Esophagus squamous epithelium (tissue), 5 donors: ENCODE measurements at places on chromosomes 12 and 14. TPM values are rescaled to one million over a fixed set of nuclear protein-coding genes. Genes with fewer than 3 reads are reported as not detected.

DNA sequence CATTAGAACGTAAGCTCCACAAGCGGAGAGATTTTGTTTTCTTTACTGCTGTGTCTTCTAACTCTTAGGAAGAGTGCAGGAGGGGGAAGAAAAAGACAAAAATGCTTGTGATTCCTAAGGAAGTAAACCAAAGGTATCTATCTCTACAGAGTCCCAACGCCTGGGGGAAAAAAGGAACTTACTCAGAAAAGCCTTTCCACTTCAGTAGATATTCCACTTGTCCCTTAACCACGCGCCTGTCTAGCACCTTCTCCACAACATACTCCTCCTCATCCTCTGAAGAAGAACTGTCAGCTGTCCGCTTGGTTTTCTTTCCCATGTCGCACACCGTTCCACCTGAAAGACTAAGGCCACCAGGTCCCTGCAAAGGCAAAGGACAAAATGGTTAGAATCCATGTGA lies 22.6 kb downstream of the CBX5 start:
- H3K4me1 ChIP-seq: peaks cover 5% of the 10 kb centered on the region
- H3K4me3 ChIP-seq: no peak overlapping the region
- H3K36me3 ChIP-seq: peaks cover 4% of the 10 kb centered on the region
- DNase-seq: no peak

DNA sequence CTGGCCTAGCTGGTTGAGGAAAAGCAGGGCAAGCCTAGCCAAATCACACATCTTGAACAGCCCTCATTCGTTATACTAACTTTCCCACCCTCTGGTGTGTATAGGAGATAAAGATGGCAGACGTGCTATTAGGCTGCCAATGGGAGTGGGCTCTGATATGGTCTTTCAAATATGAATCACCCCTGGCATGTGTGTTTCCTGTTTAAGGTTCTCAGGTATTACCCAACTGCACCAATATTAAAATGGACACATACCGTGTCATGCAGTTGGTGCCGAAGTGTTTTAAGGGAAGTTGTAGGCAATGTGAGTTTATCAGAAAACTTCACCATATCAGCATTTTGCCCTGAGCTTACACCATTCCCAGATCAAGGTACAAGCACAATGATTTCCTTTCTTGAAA lies 33.4 kb downstream of the CHST11 start:
- H3K27me3 ChIP-seq: no peaks in the 10 kb centered on the region
- peaks cover 6% of the 10 kb centered on the region for H3K4me1 ChIP-seq
- no peak overlapping the region for H3K4me3 ChIP-seq
- no peaks in the 10 kb centered on the region for H3K36me3 ChIP-seq
- H3K27ac ChIP-seq: no peak overlapping the region
- no peak for DNase-seq

GRCh38 chr12:22477166-22477893 lies 67.0 kb downstream of the C2CD5 start:
- H3K4me1 ChIP-seq: no peaks in the 10 kb centered on the region
- H3K27me3 ChIP-seq: no peaks in the 10 kb centered on the region
- peaks cover 9% of the 10 kb centered on the region for H3K36me3 ChIP-seq
- DNase-seq: no peak
- no peak overlapping the region for H3K27ac ChIP-seq

DNA sequence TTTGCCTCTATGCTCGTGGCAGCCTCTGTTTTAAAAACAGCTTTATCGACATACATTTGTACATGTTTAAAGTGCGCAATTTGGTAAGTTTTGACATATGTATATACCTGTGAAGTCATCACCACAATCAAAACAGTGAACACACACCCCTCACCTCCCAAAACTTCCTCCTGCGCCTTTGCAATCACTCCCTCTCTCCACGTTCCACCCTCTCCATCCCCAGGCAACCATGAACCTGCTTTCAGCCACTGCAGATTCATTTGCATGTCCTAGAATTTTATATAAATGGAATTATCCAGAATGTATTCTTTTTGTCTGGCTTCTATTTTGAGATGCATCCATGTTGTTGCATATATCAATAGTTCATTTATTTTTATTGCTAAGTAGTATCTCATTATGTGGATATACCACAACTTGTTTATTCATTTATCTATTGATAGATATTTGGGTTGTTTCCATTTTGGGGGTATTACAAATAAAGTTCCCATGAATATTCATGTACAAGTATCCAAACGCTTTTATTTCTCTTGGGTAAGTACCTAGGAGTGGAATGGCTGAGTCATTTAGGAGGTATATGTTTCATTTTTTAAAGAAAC lies 15.5 kb upstream of the CHGA start:
- no peak for DNase-seq
- H3K27ac ChIP-seq: no peak overlapping the region
- no peaks in the 10 kb centered on the region for H3K27me3 ChIP-seq
- no peaks in the 10 kb centered on the region for H3K36me3 ChIP-seq
- H3K4me3 ChIP-seq: no peak overlapping the region

GRCh38 chr14:61147831-61148549 lies 133.1 kb downstream of the TMEM30B start:
- H3K27me3 ChIP-seq: no peaks in the 10 kb centered on the region
- no peak overlapping the region for H3K4me3 ChIP-seq
- no peaks in the 10 kb centered on the region for H3K4me1 ChIP-seq
- no peak for DNase-seq
- peak overlapping the region; percentile 17 for H3K27ac ChIP-seq

SLC22A17 gene
- 9.2 TPM for total RNA-seq

- H3K27me3 ChIP-seq: no peaks in the 10 kb centered on the region
- no peak for DNase-seq
- H3K4me1 ChIP-seq: no peaks in the 10 kb centered on the region
- H3K27ac ChIP-seq: no peak overlapping the region
- H3K4me3 ChIP-seq: no peak overlapping the region
Observed at GRCh38 chr12:91144053-91144452, 32.8 kb upstream of the LUM start.

DNA sequence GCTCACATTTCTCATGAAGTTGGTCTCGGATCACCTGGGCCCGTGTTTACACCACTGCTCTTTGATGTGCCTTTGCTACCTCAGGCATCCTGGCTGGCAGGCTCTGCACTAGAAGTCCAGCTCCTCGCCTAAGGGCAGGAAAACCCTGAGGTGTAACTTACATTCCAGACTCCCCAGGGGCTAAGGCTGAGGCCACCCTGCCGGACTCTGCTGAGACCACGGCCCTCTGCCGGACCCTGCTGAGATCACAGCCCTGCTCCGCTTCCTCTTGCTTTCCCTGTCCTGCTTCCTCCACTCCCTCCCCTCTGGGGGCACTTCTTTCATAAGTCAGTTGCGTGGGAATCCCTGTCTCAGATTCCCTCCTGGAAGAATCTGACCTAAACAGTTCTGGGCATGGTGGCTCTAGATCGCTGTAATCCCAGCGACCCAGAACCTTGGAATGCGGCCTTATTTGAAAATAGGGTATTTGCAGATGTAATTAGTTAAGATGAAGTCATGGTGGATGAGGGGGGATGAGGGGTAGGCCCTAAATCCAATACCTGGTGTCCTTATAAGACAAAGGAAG lies 17.2 kb downstream of the RILPL1 start:
- H3K4me1 ChIP-seq: peaks cover 22% of the 10 kb centered on the region
- no peak overlapping the region for H3K27ac ChIP-seq
- peaks cover 48% of the 10 kb centered on the region for H3K36me3 ChIP-seq

DNA sequence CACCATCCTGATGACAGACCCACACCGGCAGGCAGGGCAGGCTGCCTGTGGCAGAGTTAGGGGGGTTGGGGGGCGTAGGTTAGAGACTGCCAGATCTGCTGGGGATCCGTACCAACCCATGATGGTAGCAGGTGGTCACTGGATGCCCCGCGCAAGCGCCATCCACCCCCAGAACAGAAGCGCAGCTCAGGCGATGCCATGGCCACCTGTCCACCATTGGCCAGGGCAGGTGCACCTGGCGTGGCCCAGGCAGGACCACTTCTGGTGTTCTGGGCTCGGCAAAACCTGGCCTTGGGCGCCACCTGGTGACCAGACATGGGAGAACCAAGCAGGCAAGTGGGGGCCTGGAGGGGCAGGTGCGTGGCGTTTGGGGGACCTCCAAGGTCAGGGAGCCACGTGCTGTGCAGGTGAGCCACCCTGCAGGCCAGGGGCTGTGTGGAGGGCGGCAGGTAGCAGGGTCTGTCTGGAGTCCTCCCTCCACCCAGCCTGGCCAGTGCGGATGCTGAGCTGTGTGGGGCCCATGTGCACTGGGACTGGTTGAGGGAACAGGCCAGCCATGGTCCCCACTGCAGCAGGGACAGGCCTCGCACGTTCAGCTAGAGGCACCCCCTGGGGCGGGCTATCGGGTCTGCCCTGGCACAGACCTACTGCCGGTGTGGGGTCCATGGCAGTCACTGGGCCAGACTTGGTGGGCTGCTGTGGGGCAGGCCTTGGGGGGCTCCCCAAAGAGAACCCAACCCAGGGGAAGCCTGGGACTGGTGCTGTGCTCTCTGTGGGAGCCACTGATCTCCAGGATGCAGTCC lies 15.6 kb downstream of the BAG5 start:
- peaks cover 57% of the 10 kb centered on the region for H3K4me1 ChIP-seq
- no peaks in the 10 kb centered on the region for H3K36me3 ChIP-seq
- DNase-seq: no peak
- H3K4me3 ChIP-seq: no peak overlapping the region
- H3K27ac ChIP-seq: no peak overlapping the region
